ENCODE measurements at places on chromosomes 4 and X.

DNA sequence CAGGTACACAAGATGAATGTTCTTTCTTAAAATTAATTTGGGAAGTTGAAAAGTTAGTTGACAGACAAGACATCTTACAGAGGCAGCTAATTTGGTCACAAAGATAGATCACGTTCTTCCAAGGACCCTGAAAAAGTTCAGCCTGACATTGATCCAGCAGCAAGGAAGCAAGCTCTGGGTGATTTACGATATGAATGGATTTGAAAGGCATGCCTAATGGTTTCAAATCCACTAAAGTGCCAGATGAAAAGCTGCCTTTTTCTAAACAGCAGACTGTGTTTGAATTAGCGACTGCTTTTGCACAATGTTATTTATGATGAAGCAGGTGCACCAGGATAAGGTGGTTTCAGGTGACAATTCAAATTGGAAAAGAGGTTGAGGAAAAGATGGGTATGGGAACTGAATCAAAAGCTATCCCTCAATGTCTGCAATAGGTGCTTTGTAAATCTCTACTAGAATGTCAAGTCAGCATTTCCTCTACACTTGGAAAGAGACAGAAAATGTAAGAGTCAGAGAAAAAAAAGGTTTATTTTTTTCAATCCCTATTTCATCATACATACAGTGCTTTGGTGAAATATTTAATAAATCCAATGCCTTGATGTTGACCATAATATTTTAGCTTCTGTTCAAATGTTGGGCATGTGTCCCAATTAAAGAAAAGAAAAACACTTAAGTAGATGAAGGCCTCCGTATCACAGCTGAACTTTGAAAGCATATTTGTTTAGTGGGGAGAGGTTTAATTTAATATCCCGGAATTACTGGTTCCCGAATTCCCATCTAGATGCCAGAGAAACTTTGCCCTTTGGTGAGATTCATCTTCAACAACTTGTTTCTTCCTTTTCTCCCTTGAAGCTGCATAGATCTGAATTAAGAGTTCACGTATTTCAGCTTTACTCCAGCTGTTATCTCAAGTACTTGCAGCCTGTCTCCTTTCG lies 6.0 kb downstream of the RASGEF1B start:
- no peak for DNase-seq

GRCh38 chr4:14910411-14910810 lies 91.9 kb upstream of the CPEB2 start:
- DNase-seq, result no peak

- no peak for DNase-seq
These were observed 27.6 kb upstream of the ZNF81 start for GRCh38 chrX:47808904-47809788.

GRCh38 chr4:185711726-185712125 lies 100.3 kb downstream of the SORBS2 start:
- no peak for DNase-seq

DNA sequence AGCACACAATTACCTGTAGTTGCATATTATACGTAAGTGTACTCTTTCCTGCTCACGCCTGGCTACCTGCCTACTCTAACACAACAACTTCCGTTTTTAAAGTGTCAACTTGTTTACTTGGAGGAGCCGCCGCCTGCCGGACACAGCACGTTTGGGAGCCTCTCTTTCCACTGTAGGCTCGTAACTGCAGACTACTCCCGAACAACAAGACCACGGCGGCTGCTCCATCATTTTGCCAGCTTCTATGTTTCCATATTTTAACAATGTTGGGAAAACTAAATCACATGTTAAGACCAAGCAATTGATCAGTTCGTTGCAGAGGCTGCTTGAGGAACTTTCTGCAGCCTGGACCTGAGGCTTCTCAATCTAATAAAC lies 841 bp downstream of the MTNR1A start:
- DNase-seq, result no peak

DNA sequence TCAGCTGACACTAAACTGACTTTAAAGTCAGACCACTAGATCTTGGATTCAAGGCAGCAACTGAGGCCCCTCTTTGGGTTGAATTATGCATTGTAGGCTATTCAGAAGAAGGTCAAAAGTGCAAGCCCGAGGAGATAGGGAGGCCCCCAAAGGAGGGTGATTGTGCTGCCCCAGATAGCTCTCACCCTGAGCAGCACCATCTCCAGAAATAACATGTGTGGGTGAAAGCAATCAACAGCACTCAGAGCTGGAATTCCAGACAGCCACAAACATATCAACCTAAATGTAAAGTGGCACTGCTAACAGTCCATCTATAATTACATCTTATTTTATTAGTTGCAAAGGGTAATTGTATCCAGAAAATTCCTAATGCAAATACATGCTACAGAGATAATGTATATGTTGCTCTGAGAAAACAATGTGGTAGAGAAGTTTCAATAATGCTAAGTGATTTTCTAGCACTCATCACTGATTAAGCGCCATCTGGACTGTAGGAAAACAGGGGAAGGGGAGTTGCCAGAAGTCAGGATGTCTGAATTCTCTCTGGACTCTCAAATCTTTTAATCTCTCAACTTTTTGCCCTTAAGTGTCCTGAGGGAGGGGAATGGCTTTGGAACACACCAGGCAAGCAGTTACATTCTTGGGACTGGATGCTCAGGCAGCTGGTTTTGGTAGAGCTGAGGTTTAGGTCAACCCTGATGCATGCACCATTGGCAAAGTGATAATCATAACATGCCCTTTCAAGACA lies 61.8 kb upstream of the SFRP2 start:
- no peak for DNase-seq

DNA sequence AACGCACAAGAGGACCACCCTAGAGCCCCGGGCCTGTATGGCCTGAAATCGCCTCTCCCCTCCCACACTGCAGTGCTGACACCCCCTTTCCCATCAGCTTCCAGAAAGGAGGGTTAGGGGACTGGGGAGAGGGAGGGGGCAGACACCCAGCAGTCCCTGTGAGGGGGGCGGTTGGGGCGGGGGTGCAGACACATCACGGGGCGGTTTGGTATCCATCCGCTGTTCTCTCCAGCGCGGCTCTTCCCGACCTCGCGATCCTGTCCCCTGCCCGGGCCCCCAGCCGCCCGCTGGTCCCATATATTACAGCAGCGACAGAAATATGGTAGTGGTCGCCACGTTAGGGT lies 404 bp upstream of the GPRASP2 start:
- no peak for DNase-seq

DNA sequence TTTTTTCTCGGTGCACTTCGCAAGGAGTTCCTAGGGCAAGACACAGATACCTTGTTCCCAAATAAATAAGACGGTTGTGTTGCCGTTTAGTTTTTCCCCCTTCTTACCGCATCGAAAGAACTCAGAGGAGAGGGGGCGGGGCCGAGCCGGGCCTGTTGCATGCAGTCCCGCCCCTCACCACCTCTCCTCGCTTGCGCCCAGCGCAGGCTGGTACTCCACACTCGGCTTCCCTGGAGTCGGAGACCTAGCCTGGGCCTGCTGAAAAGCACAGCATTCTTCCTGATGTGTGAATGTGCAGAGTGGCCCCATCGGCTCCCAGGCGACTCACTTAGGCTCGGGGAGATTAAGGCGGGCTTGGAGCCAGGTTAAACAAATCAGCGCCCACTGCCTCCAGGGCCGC lies 26.1 kb upstream of the VMA21 start:
- no peak for DNase-seq

DNA sequence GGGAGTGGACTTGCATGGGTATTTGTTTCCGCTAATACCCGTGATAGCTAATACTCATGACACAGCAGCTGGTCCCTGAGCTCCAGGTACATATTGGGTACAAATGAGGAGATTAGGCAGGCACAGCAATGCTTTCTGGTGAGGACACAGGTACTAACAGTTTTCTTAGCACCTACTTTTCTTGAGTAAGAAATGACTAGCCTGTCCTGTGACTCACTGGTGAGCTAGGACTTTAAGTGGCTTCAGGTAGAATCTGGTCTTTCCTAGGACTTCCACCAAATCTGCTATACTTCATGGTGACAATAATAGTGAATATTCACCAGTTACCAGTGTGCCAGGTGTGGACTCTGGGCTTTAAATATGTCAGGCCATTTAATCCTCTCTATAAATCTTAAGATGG lies 407.4 kb upstream of the NR3C2 start:
- DNase-seq, result no peak

DNA sequence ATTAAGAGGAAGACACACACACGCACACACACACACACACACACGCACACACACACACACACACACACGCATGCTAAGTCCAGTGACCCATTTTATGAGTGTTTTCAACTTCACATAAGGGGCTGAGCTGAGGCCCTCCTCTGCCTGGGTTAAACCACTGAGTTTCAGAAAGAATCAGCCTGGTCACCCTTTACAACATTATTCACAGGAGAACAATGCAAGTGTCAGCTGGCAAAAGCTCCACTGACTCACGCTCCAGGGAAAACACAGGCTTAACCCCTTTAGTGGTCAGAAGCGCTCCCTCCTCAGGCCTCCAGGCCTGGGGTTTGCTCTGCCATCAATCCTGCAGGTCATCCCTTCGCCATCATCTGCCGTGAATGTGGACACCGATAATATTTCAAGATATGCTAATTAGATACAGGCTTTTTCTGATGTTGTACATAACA lies 46.9 kb downstream of the ACOX3 start:
- no peak for DNase-seq

GRCh38 chrX:97016106-97016505 lies 132.4 kb downstream of the RPA4 start:
- no peak for DNase-seq

DNA sequence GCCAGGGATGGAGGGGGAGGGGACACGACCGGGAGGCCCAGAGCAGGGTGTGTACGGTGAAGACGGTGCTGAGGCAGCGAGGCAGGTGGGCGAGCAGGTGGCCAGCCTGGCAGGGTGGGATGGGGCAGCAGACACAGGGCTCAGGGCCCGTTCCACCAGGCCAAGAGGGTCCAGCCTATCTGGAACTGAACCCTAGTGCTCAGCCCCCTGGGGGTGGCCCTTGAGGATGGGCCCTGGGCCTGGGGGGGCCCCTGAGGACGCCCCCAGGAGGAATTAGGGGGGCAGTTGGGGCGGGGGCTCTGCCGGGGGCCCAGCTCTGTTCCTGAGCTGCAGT lies 3.0 kb upstream of the HGFAC start:
- DNase-seq, result no peak

- DNase-seq, result no peak
These were observed 42.4 kb downstream of the PPP3CA start for GRCh38 chr4:101304916-101305315.

DNA sequence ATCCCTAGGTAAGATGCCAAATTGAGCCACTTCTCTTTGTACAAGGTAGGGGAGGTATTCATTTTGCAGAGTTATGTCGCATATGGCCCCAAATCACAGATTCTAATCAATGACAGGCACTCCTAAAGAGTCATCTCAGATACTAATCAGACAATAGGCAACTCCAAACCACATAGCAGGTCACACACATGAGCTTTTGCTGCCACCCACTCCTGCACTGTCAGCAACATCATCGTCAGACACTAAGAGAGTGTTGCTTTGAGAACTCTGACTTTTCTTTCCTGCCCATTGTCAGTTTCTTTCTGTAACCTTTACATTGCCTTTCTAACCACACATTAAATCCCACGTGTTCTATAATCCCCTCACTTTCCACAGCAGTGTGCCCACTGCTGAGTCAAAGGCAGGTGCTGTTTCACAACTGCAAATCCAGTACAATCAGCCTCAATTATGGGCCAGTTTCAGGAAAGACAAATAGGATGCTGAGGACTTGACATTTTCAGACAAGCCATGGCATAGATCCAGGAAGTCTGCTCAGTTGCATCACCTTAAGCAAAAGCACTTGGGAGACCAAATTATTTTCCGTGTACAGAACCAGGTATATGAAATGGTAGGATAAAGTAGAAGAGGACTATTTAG lies 23.5 kb downstream of the TMEM31 start:
- DNase-seq, result peak; percentile 35

DNA sequence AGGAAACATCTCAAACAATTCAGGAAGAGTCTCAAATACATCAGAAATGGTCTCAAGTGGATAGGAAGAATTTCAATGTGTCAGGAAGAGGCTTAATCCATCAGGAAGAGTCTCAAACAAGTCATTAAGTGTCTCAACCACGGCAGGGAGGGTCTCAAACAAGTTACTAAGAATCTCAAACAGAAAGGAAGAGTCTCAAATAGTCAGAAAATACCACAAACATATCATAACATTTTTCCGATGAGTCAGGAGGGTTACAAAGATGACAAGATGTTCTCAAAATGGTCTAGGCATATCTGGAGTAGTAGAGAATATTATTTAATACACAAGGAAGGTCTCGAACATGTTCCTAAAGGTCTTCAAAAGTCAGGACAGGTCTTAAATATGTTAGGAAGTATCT lies 109.3 kb upstream of the USP9X start:
- DNase-seq, result no peak

DNA sequence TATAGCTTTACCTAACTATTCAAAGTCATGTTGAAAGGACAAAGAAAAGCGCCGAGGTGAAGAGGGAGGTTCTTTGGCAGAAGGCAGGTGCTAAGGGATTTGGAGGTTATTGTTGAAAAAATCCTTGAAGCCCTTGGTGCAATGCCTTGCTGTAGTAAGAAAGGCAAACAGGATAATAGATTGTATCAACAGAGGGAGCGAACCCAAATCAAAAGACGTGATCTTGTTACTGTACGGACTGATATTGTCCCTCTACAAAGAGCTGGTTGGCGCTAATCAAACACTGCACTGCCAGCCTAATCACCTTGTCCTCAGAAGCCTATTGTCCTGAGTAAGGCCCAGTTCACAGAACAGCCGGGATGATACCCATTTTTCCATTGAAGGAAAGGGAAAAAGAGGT lies 182.9 kb downstream of the ZIC3 start:
- no peak for DNase-seq

- no peak for DNase-seq
These were observed 265.3 kb downstream of the PCDH18 start for GRCh38 chr4:137267024-137267423.

DNA sequence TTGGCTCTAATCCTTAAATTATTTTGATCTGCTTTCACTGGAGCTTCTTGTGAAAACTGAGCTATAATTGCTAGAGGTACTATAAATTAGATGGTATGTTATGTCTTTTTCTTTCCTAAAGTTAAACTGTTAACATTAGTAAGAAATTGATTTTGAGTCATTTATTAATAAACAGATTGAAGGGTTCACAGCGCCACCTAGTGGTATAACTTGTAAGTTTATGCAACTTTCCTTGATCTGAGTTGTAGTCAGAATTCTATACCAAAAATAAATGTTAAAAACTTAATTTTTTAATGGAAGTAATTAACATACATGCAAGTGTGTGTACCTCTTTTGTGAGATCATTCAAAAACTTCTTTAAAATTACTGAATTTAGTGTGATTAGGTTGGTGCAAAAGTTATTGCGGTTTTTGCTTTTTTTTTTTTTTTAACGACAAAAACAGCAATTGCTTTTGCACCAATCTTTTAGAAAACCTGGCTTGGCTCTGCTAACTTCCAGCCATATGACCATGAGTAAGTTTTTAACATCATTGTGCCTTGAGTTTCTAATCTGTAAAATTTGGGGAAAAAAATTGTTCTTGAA lies 151.5 kb downstream of the CENPC start:
- no peak for DNase-seq

Data from T-helper 2 cell treated with Interferon-gamma antibody and Interleukin-4, amounts not matched to agents 5 μg/mL and 100 μg/mL, for 36 hours (primary cell).